ENCODE measurements at places on chromosomes 6 and 20. TPM values are rescaled to one million over a fixed set of nuclear protein-coding genes. Genes with fewer than 3 reads are reported as not detected.

DNA sequence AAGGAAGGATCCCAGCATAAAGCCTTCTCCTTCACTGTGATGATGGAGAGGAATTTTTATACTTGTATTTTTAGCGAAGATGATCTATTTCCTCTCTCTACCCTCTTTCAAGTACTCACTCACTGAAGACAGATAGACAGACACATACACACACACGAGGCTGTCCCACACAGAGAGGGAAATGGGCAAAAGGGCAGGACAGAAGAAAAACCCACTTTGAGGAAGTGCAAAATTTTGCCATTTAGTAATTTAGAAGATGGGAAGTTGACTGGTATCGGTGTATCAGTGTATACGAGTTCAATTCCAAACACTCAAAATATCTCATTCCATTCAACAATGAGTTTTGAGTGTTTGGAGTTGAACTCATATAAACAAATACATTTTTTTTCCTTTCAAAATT lies 30.9 kb downstream of the HEBP2 start:
- H3K36me3 ChIP-seq = no peaks in the 10 kb centered on the region
- H3K4me1 ChIP-seq = peaks cover 2% of the 10 kb centered on the region
- H3K27ac ChIP-seq = no peak overlapping the region
- no peak for DNase-seq
- no peak overlapping the region for H3K4me3 ChIP-seq
- no peaks in the 10 kb centered on the region for H3K27me3 ChIP-seq

DNA sequence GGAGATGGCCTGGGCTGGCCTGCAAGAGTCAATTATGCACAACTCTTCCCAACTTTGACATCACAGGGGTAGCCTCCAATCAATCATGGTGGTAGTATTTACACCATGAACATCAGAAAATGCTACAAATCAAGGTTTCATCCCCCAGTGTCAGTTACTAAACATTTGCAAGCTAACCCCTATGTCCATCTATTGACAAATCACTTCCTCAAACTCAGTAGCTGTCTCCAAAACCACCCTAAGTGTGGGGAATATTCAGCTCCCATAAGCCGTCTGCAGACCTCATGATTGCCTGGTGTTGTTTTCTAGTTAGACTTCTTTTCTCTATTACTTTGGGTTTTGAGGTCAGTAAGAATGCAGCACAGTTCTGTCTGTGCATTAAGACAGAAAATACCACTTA lies 200.8 kb upstream of the RIN2 start:
- no peak overlapping the region for H3K4me3 ChIP-seq

DNA sequence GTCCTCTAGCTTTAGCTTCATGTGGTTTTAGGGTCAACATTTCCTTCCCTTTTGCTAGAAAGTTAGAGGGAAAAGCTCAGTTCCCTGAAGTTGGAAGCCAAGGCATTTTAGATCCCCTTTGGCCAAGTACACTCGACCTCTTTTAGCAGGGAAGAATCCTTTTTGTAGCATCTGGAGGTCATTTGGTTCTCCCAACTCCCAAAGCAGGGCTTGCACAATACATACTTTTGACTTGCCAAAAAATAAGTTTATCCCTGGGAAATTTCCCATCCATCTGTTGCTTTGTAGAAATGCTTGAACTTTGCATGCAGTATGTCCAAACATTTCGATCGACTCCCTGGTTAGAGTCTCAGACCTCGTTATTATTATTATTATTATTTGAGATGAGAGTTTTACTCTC lies 4.6 kb upstream of the EDEM2 start:
- H3K36me3 ChIP-seq = no peaks in the 10 kb centered on the region
- no peak for DNase-seq
- no peak overlapping the region for H3K27ac ChIP-seq
- H3K4me3 ChIP-seq = no peak overlapping the region
- H3K4me1 ChIP-seq = peaks cover 8% of the 10 kb centered on the region

DNA sequence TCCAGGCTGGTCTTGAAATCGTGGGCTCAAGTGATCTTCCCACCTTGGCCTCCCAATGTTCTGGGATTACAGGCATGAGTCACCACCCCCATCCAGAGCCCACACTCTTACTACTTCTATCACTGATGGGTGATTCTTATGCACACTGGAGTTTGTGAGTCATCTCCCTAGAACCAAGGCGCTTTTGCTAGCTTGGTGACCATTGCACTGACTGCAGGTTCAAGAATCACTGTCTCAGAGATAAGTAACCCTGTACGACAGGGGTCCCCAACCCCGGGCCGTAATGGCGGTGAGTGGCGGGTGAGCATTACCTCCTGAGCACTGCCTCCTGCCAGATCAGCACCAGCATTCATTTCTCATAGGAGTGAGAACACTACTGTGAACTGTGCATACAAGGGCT lies 118.8 kb downstream of the MAP3K7 start:
- no peak overlapping the region for H3K27ac ChIP-seq
- H3K27me3 ChIP-seq = no peaks in the 10 kb centered on the region
- no peaks in the 10 kb centered on the region for H3K36me3 ChIP-seq
- no peak overlapping the region for H3K4me3 ChIP-seq
- no peak for DNase-seq

- no peak overlapping the region for H3K4me3 ChIP-seq
- no peaks in the 10 kb centered on the region for H3K27me3 ChIP-seq
- DNase-seq = no peak
- peaks cover 42% of the 10 kb centered on the region for H3K4me1 ChIP-seq
- H3K36me3 ChIP-seq = peaks cover 2% of the 10 kb centered on the region
- no peak overlapping the region for H3K27ac ChIP-seq
Measured at GRCh38 chr6:41729624-41730023, 5.8 kb downstream of the TFEB start.

GRCh38 chr6:30752157-30752927 lies 8.0 kb upstream of the IER3 start:
- no peaks in the 10 kb centered on the region for H3K36me3 ChIP-seq
- H3K27ac ChIP-seq = no peak overlapping the region
- peaks cover 21% of the 10 kb centered on the region for H3K4me1 ChIP-seq
- no peaks in the 10 kb centered on the region for H3K27me3 ChIP-seq
- no peak for DNase-seq
- H3K4me3 ChIP-seq = no peak overlapping the region

DNA sequence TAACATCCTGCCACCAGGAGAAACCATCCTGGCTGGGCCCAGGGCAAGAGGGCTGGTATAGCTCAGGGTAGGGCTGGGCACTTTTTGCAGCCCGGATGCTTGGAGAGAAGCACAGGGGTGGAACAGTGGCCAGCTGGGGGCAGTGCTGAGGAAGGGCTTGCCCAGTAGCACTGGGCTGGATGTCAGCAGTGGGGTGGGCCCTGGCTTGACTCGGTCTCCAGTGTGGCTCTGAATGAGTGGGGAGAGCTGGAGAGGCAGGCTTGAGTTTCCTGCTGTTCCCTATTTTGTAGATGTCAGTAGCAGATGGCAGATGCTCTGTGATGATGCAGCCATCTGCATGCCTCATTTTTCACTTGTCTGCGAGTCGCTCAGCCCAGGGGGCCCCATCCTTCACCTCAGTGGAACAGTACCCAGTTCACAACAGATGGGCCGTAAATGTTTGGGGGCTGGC lies 56.3 kb upstream of the TULP1 start:
- H3K4me1 ChIP-seq = peaks cover 2% of the 10 kb centered on the region
- no peak overlapping the region for H3K4me3 ChIP-seq
- no peak overlapping the region for H3K27ac ChIP-seq
- DNase-seq = peak; percentile 55

GRCh38 chr20:50724851-50725723 lies 6.3 kb upstream of the PARD6B start:
- H3K27me3 ChIP-seq = peaks cover 2% of the 10 kb centered on the region
- no peaks in the 10 kb centered on the region for H3K36me3 ChIP-seq
- H3K4me1 ChIP-seq = peaks cover under 1% of the 10 kb centered on the region
- no peak overlapping the region for H3K27ac ChIP-seq

DNA sequence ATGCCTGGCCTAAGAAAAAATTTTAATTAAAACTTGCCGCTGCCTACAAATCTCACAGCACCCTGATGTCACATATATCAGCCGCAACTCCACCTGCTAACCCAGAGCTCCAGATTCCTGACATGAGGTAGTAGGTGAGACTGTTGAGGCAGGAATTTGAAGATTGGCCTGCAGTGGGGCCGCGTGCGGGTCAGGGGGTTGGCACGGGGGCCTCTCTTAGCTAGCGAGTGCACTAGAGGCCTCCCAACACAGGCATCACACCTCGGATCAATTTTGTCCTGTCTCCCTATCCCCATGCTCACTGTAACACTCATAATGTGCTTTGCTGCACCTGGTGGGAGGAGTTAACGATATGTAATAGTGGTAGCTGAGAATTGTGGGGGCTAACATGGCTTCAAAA lies 349.8 kb downstream of the CDC5L start:
- H3K36me3 ChIP-seq = no peaks in the 10 kb centered on the region
- no peak overlapping the region for H3K4me3 ChIP-seq
- H3K4me1 ChIP-seq = peaks cover 3% of the 10 kb centered on the region
- no peaks in the 10 kb centered on the region for H3K27me3 ChIP-seq
- DNase-seq = no peak

- peaks cover 3% of the 10 kb centered on the region for H3K4me1 ChIP-seq
- no peak overlapping the region for H3K27ac ChIP-seq
- H3K36me3 ChIP-seq = no peaks in the 10 kb centered on the region
- H3K4me3 ChIP-seq = no peak overlapping the region
- DNase-seq = no peak
Measured at GRCh38 chr6:35500782-35501181, 3.9 kb upstream of the TEAD3 start.

- H3K27me3 ChIP-seq = no peaks in the 10 kb centered on the region
- no peaks in the 10 kb centered on the region for H3K36me3 ChIP-seq
- no peak overlapping the region for H3K27ac ChIP-seq
- no peak overlapping the region for H3K4me3 ChIP-seq
- DNase-seq = no peak
Measured at GRCh38 chr6:114718716-114719270, 376.0 kb upstream of the HS3ST5 start.

GRCh38 chr6:169795196-169795595 lies 43.8 kb downstream of the ERMARD start:
- DNase-seq = no peak
- no peak overlapping the region for H3K27ac ChIP-seq
- H3K27me3 ChIP-seq = peaks cover 82% of the 10 kb centered on the region
- no peaks in the 10 kb centered on the region for H3K36me3 ChIP-seq
- H3K4me1 ChIP-seq = peaks cover 6% of the 10 kb centered on the region
- no peak overlapping the region for H3K4me3 ChIP-seq

GRCh38 chr6:125732398-125732797 lies 17.0 kb upstream of the HEY2 start:
- H3K4me3 ChIP-seq = no peak overlapping the region
- no peaks in the 10 kb centered on the region for H3K4me1 ChIP-seq
- H3K27me3 ChIP-seq = peaks cover 33% of the 10 kb centered on the region
- H3K27ac ChIP-seq = no peak overlapping the region
- H3K36me3 ChIP-seq = no peaks in the 10 kb centered on the region

- no peak overlapping the region for H3K27ac ChIP-seq
- DNase-seq = no peak
- H3K36me3 ChIP-seq = no peaks in the 10 kb centered on the region
- peaks cover 10% of the 10 kb centered on the region for H3K4me1 ChIP-seq
- H3K27me3 ChIP-seq = no peaks in the 10 kb centered on the region
Measured at GRCh38 chr20:12053353-12053752, 135.7 kb downstream of the BTBD3 start.

GRCh38 chr6:23420659-23421350 lies 705.2 kb upstream of the NRSN1 start:
- H3K27me3 ChIP-seq = no peaks in the 10 kb centered on the region
- H3K4me3 ChIP-seq = no peak overlapping the region
- DNase-seq = no peak
- H3K4me1 ChIP-seq = no peaks in the 10 kb centered on the region
- H3K36me3 ChIP-seq = no peaks in the 10 kb centered on the region
- no peak overlapping the region for H3K27ac ChIP-seq

GRCh38 chr6:62775427-62776022 lies 435.7 kb upstream of the FKBP1C start:
- H3K4me3 ChIP-seq = no peak overlapping the region
- no peaks in the 10 kb centered on the region for H3K4me1 ChIP-seq
- H3K36me3 ChIP-seq = no peaks in the 10 kb centered on the region
- no peak for DNase-seq
- H3K27me3 ChIP-seq = no peaks in the 10 kb centered on the region
- no peak overlapping the region for H3K27ac ChIP-seq

DNA sequence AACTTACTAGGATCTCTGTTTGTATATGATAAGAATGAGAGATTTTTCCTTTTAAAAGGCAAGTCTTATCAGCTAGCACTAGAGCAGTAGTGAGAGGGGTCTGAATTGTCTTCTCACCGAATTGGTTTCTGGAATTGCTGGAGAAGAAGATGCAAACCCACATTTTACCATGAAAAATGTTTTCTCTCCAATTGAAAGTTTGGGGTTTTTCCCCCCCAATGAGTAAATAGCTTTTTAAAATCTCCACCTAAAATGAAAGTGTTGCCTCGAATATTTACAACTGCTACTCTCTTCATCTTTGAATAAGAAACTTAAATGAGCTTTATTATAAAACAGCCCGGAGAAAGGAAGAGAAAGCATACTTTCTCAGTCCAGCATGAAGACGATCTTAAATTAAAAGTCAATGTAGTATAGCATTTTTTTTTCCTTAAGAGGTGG lies 1.8 kb downstream of the TCF21 start:
- H3K4me3 ChIP-seq = peak overlapping the region; percentile 66
- no peak for DNase-seq

GRCh38 chr20:32574296-32575226 lies 10.6 kb downstream of the NOL4L start:
- DNase-seq = no peak
- no peaks in the 10 kb centered on the region for H3K36me3 ChIP-seq
- no peaks in the 10 kb centered on the region for H3K27me3 ChIP-seq
- H3K4me1 ChIP-seq = peaks cover 11% of the 10 kb centered on the region
- H3K27ac ChIP-seq = no peak overlapping the region
- H3K4me3 ChIP-seq = no peak overlapping the region

GRCh38 chr6:26426691-26427450 lies 13.4 kb upstream of the BTN3A3 start:
- H3K36me3 ChIP-seq = peaks cover 25% of the 10 kb centered on the region
- no peaks in the 10 kb centered on the region for H3K27me3 ChIP-seq
- no peak overlapping the region for H3K27ac ChIP-seq
- DNase-seq = no peak
- no peak overlapping the region for H3K4me3 ChIP-seq

DNA sequence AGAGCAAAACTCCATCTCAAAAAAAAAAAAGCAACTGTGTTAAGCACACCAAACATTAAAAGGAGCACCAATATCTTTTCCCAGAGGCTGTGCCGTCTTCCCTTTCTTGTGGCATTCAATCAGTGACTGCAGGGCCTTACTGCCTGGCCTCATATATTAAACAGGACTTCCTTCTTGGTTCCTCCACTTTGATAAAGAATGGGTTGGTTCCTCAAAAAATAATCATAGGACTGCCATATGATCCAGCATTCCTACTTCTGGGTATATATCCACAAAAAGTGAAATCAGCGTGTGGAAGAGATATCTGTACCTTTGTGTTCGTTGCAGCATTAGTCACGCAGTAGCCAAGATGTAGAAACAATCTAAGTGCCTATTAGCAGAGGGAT lies 40.3 kb upstream of the GFOD1 start:
- DNase-seq = no peak
- no peak overlapping the region for H3K4me3 ChIP-seq
- no peaks in the 10 kb centered on the region for H3K27me3 ChIP-seq
- H3K27ac ChIP-seq = no peak overlapping the region

Gene NKAIN4
- total RNA-seq = not detected

Gene GPSM3
- 260 TPM for total RNA-seq

Gene TAF8
- 46.2 TPM for total RNA-seq

Gene SEMG1
- total RNA-seq = not detected

Gene GPR63
- 1.4 TPM for total RNA-seq

Gene NCOA7
- total RNA-seq = 58.6 TPM

Gene TXLNB
- 0.62 TPM for total RNA-seq

Gene PGC
- total RNA-seq = not detected

Gene ULBP2
- total RNA-seq = 0.60 TPM

Gene TBX18
- not detected for total RNA-seq

Measured in activated naive CD8-positive, alpha-beta T cell treated with anti-CD3 and anti-CD28 coated beads, Interleukin-2, amount 10 ng/mL, durations not matched to agents 7 days and 5 days (primary cell).